ENCODE measurements at places on chromosomes 2 and 18.

DNA sequence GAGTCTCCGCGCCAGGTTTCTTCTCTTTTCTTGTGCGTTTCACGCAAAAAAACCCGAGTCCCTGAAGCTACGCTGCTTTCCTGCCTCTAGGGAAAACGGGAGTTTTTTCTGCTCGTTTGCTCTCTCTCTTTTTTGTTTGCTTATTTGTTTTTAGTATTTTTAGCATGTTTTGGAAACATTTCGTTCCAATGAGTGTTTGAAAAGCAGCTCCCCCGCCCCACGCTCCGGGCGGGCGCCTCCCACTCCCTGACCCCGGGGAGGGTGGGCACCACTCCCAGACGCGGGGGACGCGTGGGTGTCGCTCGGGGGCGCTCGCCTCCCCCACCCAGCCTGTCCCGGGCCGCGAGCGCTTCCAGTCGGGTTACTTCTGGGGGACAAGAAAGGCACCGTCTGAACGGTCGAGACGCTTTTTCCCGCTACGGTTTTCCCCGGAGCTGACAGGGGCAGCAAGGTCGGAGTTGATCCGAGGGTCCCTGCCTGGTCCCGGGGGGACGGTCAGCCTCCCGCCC lies 446 bp upstream of the EFHD1 start:
- DNase-seq = no peak

- no peak for DNase-seq
Observed at GRCh38 chr2:74538881-74539339, 9.2 kb downstream of the HTRA2 start.

DNA sequence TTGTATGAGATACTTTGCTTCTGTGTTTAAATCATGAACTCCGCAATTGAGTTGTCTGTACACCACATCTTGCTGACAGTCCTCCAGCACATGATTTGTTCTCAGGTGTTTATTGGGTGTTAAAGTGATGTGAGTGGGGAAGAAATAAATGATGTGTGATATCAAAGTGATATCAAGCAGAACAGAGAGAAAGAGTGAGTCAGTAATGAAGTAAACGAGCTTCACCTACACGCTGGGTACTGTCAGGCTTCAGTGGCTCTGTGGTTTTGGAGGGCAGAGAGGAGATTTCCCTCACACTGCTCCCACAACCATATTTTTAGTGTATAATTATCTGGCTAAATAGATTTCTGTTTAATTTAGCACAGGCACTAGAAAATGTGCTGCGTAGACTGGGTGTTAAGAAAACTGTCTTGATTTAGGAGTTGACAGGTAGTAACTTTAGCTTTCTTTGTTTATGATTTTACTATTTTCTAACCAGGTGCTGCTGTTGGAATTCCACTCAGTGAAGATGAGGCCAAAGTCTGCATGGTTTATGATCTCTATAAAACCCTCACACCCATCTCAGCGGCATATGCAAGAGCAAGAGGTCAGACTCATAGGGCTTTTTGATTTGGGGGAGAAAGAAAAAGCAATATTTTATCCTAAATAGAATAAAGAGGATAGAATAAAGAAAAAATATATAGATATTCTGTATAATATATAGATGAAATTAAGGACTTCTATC lies 21.2 kb downstream of the ATIC start:
- DNase-seq = no peak

DNA sequence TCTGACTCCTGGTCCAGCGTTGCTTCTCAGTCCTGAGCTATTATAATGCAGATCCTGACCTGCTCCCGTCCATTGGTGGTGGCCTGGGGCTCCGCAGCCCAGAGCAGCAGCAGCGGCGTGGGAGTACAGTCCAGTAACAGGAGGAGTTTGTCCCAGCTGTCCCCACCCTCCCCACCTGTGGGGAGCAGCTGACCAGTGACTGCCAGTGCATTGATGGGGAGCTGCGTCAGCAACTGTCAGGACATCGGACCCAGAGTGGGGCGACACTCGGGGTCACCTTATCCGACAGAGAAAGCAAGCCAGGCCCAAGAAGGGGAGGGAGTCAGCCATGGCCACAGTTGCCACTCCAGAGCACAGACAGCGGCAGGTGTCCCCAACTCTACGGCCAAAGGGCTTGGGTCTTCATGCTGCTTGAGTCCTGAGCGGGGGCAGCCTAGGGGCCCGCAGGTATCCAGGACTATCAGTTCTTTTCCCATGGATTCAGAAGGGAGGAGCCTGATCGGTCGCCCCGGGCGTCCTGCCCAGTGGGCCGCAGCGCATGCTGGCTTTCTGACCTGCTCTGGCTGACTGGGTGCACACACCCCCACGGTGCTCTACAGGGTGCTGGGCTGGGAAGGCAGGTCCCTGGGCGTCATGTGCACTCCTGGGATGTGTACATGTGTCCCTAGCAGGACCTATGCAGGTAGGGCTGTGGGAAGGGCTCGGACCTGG lies 29.7 kb downstream of the DNMT3A start:
- no peak for DNase-seq

DNA sequence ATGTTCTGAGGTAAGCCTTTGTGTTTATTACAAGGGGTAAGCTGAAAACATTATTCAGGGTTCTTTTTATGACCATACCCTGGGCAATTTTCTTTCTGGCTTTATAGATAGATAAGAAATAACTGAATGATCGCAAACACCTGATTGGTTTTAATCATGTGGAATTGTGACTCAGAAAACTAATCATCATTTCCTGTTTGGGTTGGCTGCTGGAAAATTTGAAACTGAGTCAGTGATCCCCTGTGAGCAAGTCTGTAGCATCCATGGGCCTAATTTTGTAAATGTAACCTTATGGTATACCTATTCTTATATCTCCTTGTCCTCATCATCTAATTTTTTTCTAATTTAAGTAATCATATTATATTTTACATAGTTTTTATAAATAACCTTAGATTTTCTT lies 34.3 kb downstream of the CCDC68 start:
- peak; percentile 49 for DNase-seq

- DNase-seq = no peak
Observed at GRCh38 chr2:96828874-96829273, 12.8 kb downstream of the CNNM3 start.

- no peak for DNase-seq
Observed at GRCh38 chr2:2646433-2647051, 315.5 kb upstream of the MYT1L start.

DNA sequence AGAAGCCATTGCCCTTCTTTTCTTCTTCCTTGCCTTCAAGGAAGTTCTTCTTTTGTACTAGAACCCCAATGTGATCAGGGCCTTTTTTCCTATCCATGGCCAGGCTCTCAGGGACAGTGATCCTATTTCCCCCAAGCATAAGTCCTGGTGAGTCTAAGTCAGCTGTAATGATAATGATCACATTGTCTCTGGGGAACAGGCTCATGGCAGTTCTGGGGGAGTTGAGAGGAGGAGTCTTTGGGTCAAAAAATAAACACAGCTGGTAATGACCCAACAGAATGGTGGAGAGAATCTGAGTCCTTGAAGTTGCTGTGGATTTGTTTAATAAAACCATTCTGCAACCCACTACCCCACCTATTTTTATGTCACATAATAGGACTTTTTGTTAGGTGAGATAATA lies 96.6 kb downstream of the SOCS6 start:
- no peak for DNase-seq

- no peak for DNase-seq
Observed at GRCh38 chr2:9336241-9336575, 87.1 kb downstream of the ITGB1BP1 start.

DNA sequence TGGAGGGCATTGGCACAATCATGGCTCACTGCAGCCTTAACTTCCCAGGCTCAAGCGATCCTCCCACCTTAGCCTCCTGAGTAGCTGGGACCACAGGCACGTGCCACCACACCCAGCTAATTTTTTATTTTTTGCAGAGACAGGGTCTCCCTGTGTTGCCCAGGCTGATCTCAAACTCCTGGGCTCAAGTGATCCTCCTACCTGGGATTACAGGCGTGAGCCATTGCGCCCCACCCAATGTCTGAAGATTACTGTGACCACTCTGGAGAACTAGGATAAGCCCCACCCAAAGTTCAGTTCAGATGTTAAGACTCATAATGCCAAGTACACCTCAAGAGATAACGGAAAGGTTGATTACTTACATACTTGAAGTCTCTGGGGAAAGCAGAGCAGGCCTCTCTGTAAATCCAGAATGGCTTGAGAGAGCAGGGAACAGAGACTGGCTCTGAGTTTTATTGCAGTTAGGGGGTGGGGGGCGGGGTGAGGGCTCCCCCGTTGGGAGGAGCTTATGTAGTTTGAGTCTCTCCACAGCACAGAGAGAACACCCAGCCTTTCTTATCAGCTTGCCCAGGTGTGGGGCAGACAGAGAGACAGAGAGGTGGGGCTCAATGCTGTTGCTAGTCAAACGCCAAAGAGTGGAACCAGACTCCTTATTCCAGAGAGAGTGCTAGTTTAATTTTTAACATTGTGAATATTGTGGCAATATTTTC lies 26.5 kb upstream of the ERICH2 start:
- no peak for DNase-seq

DNA sequence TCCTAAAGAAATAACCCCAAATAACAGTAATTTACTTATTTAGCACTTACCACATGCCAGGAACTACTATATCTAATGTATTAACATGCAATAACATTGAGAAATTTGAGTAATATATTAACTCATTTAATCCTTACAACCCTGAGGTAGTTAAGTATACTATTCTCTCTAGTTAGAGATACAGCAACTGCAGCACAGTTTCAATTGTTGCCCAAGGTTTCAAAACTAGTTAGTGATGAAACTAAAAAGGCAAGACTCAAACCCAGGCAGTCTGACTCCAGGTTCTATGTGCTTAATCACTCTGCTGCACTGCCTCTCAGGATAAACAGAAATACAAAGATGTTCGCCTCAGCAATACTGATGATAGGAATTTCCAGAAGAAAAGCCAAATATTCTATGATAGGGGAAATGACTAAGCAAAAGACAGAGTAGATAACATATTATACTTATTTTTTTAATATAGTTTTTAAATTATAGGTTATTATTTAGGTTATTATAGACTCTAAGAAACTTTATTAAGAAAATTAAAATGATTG lies 88.0 kb downstream of the SS18 start:
- no peak for DNase-seq

- no peak for DNase-seq
Observed at GRCh38 chr2:240637116-240637900, 12.0 kb downstream of the GPR35 start.

DNA sequence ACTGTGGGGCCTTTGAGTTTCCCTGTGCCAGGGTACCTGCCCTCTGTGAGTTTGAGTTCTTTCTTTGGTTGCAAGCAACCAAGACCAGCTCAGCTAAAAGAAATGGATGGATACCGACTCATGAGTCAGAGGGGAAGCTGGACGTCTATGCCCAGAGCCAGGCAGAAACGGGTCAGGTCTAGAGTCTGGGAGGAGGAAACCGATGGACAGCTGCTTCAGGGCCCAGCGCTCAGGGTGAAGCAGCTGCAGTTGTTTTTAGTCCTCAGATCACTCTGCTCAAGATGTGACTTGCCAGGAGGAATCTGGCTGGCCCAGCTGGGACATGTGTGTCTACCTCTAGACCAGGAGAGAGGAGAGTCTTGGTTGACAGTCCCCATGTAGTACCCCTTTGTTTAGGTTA lies 10.1 kb upstream of the TYMS start:
- no peak for DNase-seq

- peak; percentile 4 for DNase-seq
Observed at GRCh38 chr2:172551271-172551670, 4.6 kb upstream of the PDK1 start.

GRCh38 chr2:112794131-112794733 lies 9.9 kb upstream of the IL1A start:
- peak; percentile 90 for DNase-seq

DNA sequence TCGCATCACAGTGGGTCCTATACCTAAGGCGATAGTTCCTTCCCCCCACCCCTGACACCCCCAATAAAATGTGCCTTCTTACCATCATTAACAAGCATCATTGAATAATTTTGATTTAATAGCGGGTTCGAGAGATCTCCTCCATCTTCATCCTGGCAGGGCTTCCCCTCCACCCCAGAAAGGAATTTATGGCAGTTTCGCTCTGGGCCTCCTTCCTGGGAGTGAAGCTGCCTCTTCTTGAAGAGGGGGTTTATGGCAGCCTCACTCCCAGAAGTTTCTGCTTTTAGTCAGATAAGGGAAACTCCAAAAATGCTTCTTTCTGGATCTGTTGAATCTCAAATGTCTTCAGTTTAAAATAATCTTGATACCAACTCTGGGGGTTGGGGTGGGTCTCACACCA lies 45.7 kb downstream of the RRM2 start:
- DNase-seq = no peak

DNA sequence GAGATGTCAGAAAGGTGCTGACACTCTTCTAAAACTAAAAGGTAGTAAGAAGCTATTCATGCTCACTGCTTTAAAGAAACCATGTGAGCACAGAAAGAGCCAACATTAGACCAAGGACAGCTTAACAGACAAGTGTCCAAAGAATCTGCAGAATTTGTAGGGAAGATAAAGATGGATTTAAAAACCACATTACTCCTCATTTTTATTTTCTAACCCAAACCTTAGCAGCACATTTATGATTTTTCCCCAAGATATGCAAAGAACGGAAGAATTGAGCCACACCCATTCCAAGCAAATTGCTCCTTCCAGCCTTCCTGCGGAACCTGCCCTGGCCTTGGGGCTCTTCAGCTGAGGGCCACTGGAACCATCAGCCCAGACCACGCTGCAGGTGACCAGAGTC lies 26.9 kb downstream of the MBP start:
- DNase-seq = no peak

DNA sequence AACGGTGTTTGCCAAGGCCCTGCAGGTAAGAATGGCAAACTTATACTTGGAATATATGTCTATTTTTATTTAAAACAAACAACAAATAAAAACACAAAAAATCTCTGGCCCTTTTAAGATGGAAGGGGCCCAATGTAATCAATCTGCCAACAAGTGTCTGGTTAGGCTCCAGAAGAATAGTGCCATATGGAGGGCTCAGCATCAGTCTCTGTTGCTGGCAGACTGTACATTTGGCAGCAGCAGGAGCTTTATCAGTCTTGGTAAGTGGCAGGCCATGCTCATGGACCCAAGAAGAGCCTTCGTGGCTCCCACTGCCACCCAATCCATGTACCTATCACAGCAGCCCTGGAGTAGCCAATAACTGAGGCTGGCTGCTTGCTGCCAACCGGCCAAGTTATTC lies 101.1 kb downstream of the GALNT3 start:
- DNase-seq = no peak

DNA sequence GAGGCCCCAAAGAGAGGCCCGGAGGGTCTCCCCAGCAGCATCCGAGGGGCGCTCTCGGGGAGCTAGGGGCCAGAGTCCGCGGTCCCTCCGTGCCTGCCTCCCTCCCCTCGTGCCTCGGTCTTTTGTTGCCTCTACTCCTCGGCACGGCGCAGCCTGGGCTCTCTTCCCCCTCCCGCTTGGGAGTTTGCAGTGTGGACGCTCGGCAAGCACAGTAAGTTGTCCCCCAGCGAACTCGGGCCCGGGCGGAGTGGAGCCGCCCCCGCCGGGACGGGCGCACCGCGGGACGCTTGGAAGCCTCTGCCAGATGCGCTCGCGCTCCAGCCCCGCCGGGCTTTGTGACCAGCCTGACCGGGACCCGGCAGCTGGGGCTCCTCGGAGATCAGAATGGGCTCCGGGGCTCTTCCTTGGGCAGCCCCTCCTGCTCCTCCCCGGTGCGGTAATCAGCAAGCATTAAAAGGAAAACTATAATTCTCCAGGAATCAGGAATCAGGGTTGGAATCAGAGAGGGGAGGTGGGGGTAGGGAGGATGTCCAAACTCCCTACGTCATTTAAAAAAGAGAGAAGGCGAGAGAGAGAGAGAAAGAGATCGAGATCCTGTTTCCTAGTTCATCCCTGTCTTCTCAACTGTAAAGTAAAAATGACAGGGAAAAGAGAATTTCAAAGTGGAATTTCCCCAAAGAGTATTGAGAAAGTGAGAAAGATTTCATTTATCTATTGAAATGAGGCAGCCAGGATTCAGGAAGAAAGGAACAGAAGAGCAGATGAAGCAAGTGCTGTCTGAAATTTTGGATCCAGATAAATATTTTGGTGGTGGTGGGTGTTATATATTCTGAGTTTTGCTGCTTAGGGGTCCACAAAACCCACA lies 786 bp upstream of the TMEM200C start:
- DNase-seq = no peak
